HCEC 1CT (cell line): ENCODE measurements at places on chromosomes 5 and 9.

- peak; percentile 88 for DNase-seq
Observed at GRCh38 chr5:10913841-10914240, 152.8 kb upstream of the DAP start.

GRCh38 chr5:17898766-17899165, 264.5 kb downstream of the TAF11L14 start:
- DNase-seq, result no peak

DNA sequence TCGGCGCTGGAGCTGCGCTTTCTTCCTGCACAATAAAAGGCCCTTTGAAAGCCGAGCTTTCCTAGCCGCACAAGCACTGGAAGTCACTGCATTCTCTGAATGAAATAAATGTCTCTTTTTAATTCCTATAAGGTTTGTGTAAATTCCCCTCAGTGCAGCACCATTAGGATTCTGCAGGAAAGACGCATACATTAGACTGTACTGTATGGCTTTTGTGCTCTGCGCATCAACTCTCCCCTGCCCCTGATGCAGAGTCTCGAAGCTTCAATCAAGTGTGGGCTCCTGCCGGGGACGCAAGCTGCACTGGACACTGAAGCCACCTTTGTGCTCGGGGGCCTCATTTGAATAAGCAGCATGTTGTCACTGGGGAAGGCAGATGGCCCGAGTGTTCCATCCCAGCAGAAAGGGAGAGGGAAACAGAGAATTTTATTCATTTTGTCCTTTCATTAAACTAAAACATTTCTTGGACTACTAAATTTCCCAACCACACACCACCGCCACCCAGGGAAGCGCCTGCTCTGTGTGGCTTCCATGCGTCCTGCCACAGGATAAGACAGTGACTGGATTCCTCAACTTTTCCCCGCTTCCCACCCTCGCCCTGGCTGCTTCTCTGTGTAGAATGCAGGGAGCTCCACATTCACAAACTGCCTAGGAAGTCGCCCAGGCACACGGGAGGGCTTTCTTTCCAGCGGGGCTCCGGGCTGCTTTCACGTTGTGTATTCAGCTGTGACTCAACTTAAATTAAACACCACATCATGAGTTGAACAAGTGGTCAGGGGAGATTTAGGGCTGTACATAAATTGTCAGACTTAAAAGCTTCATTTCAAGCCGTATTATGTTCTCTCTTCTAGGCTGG, 635.4 kb downstream of the IRX1 start:
- DNase-seq, result no peak

GRCh38 chr9:36007316-36007708, 29.4 kb upstream of the RECK start:
- no peak for DNase-seq

GRCh38 chr9:94973451-94973941, 247.0 kb downstream of the AOPEP start:
- no peak for DNase-seq

DNA sequence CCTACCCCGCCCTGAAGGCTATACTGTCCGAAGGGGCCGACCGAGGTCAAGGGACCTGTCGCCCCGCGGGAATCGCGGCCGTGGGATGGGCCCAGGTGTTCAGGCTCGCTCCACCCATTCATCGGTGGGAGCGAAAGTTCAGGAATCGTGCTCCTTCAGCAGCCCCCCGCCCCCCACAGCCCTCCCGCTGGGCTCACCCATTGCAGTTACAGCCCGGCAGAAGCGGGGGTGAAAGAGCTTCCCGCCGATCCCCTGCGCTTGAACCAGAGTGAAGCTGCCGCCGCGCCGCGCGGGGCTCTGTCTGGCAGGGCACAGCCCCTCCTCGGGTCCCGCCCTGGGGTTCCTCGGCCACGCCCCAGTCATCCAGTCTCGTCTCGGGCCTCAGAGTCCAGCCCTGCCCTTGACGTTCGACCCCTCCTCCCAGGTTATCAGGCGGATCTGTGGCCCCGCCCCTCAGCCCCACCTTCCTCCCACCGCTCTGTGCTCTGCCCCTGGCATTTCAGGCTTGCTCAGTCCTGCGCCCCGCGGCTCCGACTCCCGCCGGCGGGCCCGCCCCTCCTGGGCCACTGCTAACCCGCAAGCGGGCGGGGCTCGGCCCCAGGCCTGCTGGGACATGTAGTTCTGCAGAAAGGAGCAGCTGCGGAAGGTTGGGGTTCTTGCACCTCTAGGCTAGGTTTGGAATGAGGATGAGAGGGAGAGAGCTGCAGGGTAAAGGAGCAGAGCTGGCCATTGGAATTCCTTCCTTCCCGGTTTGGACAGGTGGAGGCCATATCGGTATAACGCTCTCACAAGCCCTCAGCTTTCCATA, at the start of gene MYORG:
TSS of gene MYORG (minus strand) at position 303 of the 808 bp plus-strand sequence. CDS start 3,955 bp downstream, outside the sequence.
- peak; percentile 86 for DNase-seq

GRCh38 chr5:150068472-150068871, 17.9 kb downstream of the CSF1R start:
- no peak for DNase-seq

GRCh38 chr9:137170486-137171148, 766 bp upstream of the LRRC26 start:
- no peak for DNase-seq

GRCh38 chr5:57778501-57779091, 296.0 kb upstream of the ACTBL2 start:
- DNase-seq, result no peak

DNA sequence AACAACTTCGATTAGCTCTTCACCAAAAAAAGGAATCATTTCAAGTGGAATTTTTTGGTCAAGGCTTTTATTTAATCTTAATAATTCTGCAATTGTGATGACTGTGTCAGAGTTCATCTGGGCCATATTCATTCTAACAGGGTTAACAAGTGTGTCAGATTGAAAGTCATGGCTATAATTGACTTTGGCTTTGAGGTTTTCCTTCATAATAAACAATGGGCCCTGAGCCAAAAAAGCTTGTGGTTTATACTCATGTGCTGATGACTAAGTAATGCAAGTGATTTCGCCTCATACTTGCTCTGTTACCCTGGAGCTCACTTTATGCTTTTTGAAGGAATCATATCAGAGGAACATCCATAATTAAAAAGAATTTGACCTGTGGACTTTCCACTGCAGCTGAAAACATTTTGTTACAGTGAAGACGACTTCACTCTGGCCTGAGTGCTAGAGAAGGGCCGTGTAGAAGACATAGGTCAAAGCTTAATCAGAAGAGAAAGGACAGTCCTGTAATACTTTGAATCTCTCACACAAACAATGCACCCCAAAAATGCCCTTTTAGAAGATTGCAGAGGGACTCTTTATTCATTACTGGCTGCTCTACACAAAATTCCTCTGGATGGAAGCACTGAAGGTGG, 101.7 kb downstream of the GDNF start:
- DNase-seq, result peak; percentile 94

- peak; percentile 95 for DNase-seq
Observed at GRCh38 chr9:107707428-107707837, 217.9 kb upstream of the KLF4 start.

- no peak for DNase-seq
Observed at GRCh38 chr5:34895641-34896419, 19.5 kb downstream of the RAD1 start.

GRCh38 chr9:68970151-68970550, 43.8 kb downstream of the PRKACG start:
- DNase-seq, result no peak

DNA sequence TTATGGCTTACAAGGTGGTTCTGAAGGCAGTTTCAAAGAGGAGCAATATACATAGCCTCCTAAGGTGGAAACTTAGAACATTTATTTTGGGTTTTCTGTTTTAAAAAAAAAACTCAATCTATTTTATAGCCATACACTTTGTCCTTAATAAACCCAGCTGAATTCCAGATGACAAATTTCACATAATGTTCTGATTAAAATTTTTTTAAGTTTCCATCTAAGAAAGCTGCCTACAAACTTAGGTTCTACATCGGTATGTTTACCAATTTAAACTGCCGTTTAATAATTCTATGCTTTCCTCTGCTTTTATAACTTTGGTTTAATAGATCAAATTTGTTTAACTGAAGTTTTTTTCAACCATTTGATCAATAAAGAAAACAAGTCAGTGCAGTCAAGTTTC, 12.5 kb downstream of the NR3C1 start:
- no peak for DNase-seq

DNA sequence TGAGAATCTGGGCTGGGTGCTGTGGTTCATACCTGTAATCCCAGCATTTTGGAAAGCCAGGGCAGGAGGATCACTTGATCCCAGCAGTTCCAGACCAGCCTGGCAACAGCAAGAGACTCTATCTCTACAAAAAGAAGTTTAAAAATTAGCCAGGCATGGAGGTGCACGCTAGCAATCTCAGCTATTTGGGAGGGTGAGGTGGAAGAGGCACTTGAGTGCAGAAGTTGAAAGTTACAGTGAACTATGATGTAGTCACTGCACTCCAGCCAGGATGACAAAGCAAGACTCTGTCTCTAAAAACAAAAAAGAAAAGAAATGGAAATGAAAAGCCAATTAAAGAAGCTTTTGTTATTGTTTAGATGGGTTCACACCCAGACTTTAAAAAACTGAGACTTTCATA, 131.6 kb upstream of the RASA1 start:
- DNase-seq, result no peak

- DNase-seq, result no peak
Observed at GRCh38 chr9:135277219-135278201, 190.0 kb downstream of the OLFM1 start.

- DNase-seq, result no peak
Observed at GRCh38 chr5:569868-570361, 42.2 kb upstream of the CEP72 start.

GRCh38 chr9:127078336-127078735, 44.1 kb downstream of the ANGPTL2 start:
- no peak for DNase-seq

DNA sequence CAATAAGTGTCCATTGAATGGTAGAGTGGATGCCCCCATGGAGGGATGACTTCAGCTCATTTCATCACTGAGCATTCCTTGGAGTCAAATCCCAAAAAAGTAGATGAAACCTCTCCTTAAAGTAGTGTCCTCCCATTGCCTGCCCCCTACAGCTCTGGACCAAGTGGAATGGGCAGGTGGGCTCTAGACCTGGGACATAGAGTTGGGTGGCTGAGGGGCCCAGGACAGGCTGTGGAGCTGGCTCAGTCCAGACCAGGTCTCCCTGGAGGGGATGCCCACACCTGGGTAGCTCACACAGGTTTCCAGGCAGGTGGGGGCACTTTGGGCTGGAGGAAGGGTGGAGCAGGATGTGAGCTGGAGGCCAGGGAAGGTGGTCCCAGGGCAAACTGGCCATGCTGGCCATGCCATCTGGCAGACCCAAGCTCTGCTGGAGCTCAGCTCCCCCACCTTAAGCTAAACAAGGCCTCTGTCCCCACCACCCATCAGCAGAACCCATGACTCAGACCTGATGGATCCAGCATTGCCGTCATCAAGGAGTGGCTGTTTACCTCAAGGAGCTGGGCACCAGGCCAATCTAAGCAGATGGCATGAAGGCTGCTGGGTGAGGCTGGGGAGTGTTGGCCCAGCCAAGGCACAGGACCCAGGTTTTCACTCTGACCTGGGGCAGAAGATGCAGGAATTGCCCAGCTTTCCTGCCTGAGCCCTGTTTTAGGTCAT, 6.2 kb upstream of the SPINK4 start:
- peak; percentile 89 for DNase-seq

GRCh38 chr9:21728781-21729180, 73.7 kb upstream of the MTAP start:
- DNase-seq, result no peak
